ENCODE measurements at places on chromosomes 5 and 9.

GRCh38 chr9:36207546-36208012 is 16.9 kb downstream of the CLTA start:
- DNase-seq = peak; percentile 75

GRCh38 chr9:130029223-130029973 is 13.6 kb downstream of the FNBP1 start:
- DNase-seq = no peak

DNA sequence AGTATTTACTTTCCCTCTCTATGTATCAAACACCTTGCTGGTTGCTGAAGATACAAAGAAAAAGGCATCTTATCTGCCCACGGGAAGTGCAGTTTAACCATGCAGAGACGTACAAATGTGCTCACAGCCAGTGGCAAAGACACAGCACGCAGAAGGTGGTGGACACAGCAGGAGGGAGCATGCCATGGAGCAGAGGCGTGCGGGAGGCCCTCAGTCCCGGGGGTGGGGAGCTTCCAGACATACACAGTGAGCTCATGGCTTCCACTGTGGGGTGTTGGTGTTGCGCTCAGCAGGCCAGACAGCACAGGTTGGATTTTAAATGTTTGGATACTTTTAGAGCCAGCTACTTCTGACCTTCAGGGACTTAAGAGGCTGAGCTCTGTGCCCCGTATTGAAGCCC is 8.8 kb upstream of the BARX1 start:
- no peak for DNase-seq

DNA sequence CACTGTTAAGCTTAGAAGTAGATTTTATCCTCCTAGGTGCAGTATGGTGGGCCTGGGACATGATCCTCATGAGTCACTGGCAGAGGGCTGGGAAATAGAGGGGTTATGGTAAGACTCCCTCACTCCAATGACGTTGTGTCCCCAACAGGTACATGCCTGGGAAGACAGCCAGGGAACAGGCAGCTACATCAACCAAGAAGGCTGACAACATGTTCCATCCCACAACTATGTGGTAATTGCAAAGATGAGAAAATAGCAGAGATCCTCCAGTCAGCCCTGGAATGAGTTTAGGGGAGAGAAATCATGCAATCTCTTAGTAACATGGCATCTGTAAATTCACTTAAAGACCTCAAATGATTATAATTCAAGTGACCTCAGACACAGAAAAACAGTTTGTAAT is 114.4 kb upstream of the LIFR start:
- peak; percentile 99 for DNase-seq

DNA sequence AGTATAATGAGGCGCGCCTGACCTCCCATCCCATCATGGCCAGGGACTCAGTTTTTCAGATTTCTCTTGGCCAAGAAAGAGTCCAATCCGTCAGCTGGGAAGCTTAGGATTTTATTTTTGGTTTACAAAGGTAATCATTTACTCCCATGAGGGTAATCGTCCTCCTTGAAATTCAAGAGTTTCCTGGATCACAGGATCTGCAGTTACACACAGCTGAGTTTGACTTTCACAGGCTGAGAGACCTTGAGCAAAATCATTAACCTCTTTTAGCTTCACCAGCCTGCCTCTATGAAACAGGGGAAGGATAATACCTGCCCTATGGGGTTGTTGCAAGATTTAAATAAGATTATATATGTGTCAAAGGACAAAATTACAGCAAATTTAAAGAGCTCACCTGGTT is 15.4 kb upstream of the AK3 start:
- no peak for DNase-seq

DNA sequence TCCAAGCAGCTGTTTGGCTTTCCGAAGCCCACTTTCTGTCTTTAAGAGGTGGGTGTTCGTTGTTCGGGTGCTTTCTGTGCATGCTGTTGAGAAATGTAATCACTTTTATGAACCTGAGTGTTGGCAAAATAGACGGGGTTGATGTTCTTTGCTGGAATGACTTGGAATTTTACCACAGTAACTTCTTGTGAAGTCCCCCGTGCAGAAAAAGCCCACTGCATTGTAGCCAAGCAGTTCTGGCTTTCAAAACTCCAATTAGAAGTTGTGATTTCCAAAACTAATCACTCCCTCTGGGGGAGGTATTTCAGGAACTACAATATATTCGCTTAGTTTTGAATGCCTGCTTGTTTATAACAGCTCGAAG is 111.1 kb downstream of the PAM start:
- DNase-seq = peak; percentile 28

GRCh38 chr5:154849791-154850201 is 607 bp downstream of the FAXDC2 start:
- DNase-seq = peak; percentile 91

DNA sequence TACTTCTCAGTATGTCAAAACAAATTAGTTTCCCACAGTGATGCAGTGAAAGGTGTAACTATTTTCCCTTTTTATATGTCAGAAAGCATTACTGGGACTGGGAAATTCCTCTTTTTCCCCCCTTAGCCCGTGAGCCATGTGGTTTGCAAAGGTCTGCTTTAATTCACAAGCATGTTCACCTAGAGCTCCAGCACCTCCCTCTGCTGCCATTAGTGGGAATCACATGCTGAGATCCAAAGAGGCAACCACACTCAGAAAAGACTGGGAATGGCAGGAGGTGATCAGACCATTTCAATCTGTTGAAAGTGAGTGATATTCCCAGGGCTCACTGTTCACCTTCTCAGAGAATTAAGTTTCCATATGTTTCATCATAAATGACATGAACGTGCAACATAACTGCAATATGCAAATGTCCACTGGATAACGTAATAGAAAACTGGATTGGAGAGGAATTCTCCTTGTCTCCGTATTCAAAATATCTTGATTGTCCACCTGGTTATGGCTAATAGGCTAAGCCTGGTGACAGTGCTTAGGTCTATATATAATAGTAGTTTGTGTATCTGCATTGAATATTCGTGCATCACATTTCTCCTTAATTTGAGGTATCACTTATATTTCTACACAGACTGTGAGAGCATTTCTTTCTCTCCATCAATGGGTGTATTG is 703.5 kb upstream of the WWC1 start:
- DNase-seq = peak; percentile 47

- no peak for DNase-seq
Measured at GRCh38 chr9:21906881-21907280, 87.3 kb downstream of the CDKN2A start.

- DNase-seq = peak; percentile 44
Measured at GRCh38 chr5:72394688-72395087, 74.5 kb downstream of the PTCD2 start.

DNA sequence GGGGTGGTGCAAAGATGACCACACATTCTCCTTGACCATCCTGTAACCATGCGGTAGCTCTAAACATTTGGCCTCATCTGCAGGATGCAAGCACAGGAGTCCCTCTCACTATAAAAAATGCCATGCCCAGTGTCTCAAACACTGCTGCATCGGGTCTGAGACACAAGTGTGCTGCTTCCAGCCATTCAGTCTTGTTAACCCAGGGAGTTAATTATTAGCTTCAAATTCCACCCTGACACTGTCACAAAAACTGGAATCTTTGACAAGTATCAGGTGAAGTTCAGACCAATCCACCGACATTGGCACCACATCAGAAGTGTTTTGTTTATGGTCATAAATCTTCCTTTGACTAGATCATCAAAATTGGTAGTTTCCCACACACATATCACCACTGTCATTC is 119.1 kb upstream of the RASEF start:
- DNase-seq = no peak

DNA sequence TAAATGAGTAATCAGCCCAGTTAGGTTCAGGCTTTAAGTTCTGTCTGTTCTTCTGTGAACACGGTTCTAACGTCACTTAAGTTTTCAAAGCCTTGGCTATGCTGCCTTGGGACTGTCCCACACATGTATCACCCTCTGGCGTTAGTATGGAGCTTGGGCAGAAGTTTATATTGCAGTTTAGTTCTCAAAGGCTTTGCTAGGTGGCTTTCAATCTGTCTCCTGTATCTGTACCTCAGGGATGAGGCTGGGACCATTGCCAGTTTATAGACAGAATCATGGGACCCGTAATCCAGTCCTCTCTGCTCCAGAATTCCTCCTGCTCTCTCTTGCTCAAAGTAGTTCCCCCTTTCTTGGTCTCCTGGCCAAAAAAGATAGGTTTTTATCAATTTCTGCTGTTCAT is 12.1 kb downstream of the C9orf40 start:
- peak; percentile 7 for DNase-seq

DNA sequence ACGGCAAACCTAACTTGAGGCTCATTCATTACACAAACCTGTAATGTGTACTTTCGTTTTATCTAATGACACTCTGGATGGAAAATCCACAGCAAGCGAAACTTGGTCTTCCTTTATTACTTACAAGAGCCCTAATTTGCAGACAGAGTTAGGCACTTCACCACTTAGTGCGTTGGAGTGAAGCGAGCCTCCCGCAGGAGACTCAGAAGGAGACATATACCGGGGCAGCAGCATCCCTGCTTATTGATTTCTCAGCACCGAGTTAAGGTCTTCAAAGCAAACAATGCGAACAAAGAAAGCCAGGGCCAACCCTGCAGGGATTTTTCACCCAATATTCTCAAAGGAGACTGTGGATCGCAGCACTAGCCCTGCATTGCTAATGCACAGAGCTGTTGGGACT is 28.6 kb downstream of the LSM11 start:
- DNase-seq = no peak

- no peak for DNase-seq
Measured at GRCh38 chr5:128403333-128403732, 134.7 kb downstream of the FBN2 start.

DNA sequence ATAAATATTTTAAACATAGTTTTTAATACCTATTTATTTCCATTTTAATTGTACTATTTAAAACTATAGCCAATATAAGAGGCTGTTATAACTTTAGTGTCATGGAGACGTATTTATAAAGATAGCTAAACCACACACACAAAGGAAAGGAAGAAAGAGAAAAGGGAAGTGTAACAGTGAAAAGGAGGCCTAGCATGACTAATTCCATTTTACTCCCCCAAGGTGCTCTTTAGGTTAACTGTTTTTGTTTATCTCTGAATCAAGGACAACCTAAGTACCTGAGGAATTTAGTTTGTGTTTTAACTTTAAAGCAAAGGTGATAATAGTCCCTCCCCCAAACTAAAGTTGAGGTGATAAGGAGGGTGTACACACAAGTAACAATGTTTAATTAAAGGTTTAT is 1188.9 kb upstream of the C9orf72 start:
- DNase-seq = no peak
